ENCODE measurements at places on chromosomes 6 and 20.

DNA sequence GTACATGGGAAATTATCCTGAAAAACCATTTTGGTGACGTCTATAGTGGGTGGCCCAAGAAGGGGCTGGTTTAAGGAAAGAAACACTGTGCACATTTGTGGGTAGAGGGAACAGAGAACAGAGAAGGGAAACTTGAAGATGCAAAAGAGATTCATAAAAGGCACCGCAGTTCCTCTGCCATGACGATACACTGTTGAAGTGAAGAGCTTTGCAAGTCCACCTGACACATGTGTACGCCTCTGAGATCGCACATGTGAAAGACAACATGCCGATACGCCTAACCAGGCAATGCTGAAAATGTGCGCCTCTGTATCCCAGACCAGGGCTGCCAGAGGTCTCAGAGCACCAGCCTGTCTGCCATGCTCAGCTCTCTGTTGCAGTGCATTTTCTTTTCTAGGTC, 180.9 kb downstream of the KIF16B start:
- peak; percentile 43 for DNase-seq

GRCh38 chr6:92762443-92763273, 656.7 kb downstream of the EPHA7 start:
- no peak for DNase-seq

DNA sequence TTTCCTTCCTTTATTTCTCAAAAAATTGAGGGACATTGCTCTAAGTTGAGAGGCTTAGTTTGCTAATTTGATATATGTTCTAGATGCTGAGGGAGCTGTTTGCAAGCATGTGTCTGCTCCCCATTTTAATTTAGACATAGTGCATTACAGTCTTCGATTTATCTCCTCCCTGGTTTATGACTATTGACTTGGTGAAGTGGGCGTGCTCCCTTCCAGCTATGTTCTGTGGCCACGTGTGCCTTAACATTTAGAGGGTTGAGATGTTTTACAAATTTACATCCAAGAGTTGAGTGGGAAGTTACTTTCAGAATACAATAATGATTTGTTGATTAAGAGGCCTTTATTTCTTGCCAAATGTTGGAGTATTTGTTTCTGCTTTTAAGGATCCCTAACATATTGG, 48.2 kb downstream of the KLHL32 start:
- DNase-seq: no peak

GRCh38 chr6:108616973-108617372, 56.3 kb downstream of the FOXO3 start:
- no peak for DNase-seq

DNA sequence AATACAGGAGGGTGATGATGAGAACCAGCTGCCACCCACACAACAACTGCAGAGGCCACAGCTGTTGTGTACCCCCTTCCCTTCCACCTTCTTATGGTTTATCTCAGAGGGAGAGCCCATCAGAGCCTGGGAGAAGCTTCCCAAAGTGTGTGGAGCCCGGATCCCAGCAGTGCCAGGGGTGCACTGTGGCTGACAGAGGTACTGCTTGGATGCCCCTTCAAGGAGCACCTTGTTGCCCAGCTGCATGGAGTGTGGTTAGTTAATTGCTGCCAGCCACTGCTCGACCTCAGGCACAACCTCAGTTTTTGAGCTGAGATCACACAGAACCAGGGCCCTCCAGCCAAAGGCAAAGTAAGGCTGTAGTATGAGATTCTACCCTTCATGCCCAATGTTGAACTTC, 13.0 kb downstream of the PI3 start:
- DNase-seq: no peak

- DNase-seq: no peak
Observed at GRCh38 chr20:34123309-34123708, 11.3 kb upstream of the EIF2S2 start.

GRCh38 chr6:169168706-169169105, 84.9 kb downstream of the THBS2 start:
- DNase-seq: no peak

DNA sequence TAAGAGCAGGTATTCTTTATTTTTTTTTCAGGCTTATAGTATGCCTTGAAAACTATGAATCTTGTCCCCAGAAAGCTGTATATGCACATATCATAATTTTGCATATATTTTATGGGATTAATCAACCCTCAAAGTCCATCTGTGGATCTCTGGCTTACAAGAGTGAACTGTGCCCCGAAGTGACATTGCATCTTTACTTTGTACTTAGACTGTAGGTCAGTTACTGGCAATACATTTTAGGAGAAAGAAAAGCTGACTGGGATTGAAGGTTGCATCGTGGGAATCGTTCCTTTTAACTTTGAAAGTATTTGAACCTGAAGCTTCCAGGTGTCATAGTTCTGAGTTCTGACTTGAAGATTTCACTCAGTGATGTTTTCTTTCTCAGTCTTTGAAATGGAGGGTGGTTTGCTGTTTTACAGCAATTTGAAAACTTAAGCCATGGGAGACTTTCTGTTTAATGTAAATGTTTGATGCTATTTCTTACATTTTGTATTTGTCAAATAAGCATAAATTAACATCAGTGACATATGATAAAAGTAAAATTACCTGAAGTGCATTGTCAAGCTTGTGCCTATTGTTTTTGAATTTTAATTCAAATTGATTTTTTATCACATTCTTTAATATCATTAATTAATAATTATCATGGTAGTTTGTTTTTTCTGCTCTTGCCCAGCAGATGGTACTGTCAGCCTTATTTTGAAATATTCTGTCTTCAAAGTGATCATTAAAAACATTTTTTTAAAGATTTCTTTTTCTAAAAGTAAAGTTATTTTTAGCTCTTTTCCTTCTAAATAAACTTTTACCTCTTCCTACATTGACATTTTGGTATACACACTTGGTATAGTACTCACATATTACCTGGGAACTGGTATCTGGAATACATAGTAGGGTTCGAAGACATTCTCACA, 29.0 kb downstream of the L3MBTL3 start:
- no peak for DNase-seq

DNA sequence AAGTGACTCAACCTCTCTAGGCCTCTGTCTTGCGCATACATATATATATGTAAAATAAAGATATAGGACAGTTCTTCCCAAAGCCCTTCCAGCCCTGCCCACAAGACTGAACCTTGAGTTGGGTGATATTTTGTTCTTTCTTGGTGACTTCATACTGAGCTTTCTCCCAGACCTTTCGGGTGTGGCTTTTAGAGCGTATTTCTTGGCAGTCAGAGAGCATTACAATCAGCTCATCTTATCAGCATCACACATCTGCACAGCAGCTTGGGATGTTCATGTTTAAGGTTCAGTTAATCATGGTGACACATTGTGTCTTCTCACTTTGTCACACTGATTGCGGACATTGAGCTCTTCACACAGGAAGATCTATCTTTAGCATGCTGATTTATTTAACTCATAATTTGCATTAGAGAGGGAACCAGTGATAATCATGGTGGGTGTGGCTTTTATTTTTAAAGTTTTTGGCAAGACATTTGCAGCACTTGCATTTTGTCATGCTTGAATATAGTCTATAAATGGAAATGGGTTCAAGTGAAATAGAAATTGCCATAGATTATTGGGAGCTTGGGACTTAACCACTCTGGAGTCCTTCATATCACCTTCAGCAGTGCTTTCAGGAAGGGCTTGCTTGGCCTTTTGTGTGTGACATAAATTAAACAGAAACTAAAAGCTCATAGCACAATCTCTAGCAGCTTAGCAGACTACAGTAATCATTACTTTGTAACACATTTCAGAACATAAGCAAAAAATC, 8.3 kb downstream of the KIF3B start:
- DNase-seq: peak; percentile 84

DNA sequence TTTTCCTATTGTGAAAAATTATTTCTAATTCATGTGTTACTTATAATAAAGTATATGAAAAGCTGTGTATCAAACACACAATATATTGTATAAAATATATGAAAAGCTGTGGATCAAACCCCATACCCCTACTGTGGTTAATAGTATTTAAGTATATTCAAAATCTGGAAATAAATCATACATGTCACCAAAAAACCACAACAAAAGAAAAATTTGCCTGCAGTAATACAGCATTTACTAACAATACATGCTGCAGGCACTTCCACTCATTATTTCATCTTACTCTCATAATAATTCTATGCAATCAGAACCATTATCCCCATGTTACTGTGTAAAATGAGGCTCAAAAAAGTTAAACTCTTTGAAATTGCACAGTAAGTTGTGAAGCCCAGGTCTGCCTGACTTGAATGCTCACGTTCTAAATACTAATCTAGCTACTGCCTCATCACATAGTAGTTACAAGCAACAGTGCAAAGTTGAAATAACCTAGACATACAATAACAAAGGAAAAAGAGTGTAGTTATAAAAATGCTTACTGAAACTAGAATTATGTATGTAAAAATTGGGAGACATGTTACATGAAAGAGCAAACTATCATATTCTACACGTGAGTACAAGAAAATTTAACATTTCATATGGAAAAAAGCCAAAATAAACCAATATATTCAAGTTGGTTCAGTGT, 61.7 kb downstream of the FAM217A start:
- no peak for DNase-seq
